Effector CD4-positive, alpha-beta T cell (primary cell): ENCODE measurements at places on chromosomes 2 and 18.

DNA sequence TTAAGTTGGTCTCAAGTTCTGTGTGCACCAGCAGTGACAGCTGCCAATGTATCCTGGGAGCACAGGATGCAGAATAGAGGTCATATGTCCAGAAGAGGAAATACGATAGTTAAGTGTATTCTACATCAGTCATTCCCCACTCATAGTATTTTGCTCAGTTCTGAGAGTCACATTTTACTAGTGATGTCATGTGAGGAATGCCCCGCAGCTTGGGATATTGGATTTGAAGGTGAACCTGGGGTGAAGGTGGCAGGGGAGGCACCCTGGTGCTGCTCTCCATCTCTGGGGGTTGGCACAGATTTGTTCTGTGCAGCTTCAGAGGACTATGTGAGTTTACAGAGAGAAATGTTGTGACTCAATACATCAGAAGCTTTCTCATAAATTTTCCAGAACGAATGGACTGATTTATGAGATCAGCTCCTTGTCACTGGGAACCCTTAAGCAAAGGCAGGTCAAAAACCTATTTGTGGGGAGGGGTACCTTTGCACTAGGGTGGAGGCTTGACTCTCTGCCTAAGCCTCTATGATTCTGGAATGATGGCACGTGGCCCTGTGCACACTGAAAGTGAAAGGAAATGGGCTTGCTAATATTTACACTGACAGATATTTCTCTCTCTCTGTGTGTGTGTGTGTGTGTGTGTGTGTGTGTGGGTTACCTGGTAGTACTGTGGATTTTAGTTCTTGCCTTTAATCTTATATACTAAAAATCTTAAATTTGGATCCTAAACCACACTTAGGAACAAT lies 95.9 kb downstream of the NEB start:
- DNase-seq, result peak; percentile 4

DNA sequence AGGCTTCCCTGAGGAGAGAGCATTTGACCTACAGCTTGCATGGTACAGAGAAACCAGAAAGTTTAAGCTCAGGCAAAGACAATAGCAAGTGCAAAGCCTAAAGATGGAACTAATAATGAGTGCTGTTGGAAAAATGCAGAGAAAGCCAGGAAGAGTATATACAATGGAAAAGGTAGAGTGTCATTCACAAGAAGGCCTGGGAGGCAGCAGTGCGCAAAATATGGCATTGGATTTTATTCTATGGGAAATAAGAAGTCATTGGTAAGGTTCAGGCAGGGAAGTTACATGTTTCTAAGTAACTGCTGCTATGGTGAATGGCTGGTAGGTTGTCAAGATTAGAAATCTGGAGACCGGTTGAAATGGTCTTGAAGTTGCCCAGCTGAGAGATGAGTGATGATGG lies 2167.3 kb upstream of the CELF4 start:
- DNase-seq, result no peak

- DNase-seq, result no peak
Measured at GRCh38 chr2:240503375-240503774, 54.4 kb downstream of the ANKMY1 start.

GRCh38 chr2:41111836-41112627 lies 660.1 kb upstream of the SLC8A1 start:
- no peak for DNase-seq

GRCh38 chr2:223099561-223099960 lies 47.6 kb downstream of the KCNE4 start:
- DNase-seq, result no peak

- no peak for DNase-seq
Measured at GRCh38 chr18:48314690-48315089, 94.5 kb downstream of the ZBTB7C start.

GRCh38 chr2:214995926-214996670 lies 142.3 kb downstream of the ABCA12 start:
- DNase-seq, result no peak

- DNase-seq, result no peak
Measured at GRCh38 chr2:47029737-47030524, 114.3 kb upstream of the MCFD2 start.

GRCh38 chr2:26855466-26855865 lies 7.5 kb downstream of the DPYSL5 start:
- no peak for DNase-seq

GRCh38 chr18:59898093-59898492 lies 1.7 kb upstream of the PMAIP1 start:
- no peak for DNase-seq

DNA sequence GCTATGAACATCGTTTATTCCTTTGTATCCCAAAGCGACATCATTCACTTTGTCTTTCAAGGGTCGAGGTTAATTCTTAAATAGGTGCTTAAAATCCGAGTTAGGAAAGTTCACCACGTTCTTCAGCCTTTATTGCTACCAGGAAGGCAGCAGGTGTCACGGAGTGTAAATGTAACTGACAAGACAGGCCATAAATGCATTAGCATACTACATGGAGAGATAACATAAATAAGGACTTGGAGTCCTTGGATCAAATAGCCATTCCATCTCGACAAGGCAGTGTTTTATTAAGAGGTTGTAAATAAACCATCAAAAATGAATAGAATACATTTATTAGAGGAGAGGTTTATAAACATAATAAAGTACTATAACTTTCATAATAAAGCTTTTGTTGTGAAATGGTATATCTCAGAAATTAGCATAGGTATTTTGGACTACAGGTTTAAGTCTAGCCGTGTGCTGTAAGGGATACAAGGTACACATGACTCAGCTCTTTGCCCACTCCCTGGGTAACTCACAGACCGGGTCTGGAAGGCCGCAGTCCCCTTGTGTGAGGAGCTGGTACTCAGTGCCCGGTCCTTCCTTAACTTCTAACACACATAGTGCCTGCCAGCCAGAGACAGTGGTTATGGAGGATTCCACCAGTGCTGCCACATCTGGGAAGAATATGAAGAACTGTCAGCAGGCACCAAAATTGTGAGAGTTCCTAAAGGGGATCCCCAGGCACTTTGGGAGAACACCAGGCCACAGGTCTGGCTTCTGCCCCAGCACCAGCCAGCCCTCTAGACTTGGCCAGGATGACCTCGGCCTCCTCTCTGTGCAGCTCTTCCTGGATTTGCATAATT lies 29.4 kb downstream of the CAPN13 start:
- no peak for DNase-seq

DNA sequence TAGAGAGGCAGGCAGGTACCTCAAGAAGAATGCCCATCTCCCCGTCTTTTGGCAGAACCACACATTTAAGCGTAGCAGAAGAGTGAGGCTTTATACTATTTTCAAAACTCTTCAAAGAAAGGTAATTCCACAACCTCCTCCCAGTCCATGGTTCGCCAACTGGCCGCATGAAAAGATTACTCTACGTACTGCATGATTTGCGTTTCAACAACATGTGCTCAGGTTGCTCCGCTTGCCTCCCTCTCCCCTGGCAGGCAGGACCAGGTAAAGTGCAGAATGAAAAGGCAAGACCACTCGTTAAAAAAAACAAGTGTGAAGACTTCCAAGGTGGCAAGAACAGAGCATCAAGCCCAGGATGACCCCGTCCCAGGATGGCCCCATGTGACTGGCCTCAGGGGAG lies 143.7 kb downstream of the SP3 start:
- no peak for DNase-seq

GRCh38 chr2:189253836-189254235 lies 74.3 kb upstream of the COL5A2 start:
- no peak for DNase-seq

- DNase-seq, result no peak
Measured at GRCh38 chr2:69768235-69768634, 26.3 kb downstream of the ANXA4 start.

DNA sequence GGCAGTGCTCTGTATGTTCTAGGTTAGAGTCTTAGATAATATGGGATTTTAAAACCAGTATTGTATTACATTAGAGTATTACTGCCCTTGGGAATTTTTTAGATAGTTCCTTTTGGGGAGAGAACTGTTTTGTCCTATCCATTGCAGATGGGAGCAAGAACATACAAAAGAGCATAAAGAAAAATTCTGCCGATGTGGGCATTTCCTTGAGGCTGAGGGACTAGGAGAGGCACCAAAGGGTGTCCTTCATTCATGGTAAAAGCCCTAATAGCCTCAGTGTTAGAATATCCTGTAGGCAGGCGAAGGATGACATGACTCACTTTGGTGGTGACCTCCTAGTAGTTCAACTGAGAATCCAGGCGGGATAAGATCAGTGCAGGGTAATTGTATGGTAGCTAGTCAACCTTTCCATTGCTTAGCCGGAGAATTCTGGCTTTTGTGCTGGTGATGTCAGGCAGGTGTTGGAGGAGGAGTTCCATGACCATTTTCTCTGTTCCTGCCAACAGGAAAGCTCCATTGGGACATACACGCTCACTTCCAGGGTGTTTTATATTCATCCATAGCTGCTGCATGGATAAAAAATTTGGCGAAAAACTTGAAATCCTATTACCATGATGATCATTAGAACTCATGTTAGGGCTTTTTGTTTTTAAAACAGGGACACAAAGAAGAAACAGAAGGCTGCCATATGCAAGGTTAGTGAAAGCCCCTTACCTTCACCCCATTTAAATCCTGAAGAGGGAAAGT lies 28.1 kb downstream of the EPAS1 start:
- DNase-seq, result no peak

DNA sequence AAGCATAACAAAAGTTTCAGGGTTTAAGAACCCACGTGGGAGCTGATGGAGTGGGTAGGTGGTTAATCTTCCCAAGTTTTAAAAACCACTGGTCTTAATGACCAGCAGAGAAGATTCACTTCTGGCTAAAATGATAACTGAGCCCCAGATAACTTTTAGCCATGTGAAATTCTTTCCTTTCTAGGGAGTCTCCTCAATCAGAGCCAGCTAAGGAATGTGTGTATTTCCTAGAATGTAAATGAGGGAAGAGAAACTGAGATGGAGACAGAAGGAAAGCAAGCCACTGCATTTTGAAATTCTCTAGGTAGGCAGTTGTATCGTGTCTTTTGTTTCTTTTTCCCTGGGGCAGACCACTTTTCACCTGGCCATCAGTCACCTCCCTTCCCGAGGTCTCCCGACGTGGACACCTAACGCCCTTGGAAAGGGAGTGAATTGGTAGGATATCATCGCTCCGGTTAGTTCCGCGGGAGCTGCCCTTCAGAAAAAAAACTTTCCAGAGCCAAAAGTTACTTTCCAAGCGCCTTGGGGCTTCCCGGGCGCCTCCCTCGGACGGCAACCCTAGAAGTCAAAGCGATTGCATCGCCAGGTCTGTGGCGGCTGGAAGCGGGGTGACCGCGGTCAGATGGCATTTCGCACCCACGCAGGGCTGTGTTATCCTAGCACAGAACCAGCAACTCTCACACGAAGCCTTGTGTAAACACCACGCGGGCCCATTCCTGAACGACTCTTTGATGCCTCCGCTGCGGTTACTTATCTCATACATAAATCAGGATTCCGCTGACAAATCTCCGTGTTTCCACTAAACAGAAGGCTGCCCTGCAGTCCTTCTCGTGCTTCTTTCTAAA lies 1.3 kb downstream of the COLEC12 start:
- DNase-seq, result no peak
